ENCODE measurements at places on chromosomes 1 and 21.

DNA sequence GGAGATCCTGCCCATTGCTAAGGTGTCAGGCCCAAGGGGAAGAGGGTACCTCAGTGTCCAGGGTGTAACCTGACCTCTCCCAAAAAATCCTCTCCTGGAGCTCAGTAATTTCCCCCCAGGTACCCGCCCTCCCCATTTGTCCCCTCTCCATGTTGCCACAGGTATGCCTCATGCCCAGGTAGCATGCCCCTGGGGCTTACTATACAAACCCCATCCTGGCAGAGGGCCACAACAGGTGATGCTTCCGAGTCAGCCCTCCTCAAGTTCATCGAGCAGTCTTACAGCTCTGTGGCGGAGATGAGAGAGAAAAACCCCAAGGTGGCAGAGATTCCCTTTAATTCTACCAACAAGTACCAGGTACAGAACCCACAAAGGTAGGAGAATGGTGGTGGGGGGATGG lies 15.7 kb downstream of the ATP1A4 start:
- no peak for DNase-seq

GRCh38 chr1:204782118-204782700 lies 88.5 kb upstream of the NFASC start:
- no peak for DNase-seq

DNA sequence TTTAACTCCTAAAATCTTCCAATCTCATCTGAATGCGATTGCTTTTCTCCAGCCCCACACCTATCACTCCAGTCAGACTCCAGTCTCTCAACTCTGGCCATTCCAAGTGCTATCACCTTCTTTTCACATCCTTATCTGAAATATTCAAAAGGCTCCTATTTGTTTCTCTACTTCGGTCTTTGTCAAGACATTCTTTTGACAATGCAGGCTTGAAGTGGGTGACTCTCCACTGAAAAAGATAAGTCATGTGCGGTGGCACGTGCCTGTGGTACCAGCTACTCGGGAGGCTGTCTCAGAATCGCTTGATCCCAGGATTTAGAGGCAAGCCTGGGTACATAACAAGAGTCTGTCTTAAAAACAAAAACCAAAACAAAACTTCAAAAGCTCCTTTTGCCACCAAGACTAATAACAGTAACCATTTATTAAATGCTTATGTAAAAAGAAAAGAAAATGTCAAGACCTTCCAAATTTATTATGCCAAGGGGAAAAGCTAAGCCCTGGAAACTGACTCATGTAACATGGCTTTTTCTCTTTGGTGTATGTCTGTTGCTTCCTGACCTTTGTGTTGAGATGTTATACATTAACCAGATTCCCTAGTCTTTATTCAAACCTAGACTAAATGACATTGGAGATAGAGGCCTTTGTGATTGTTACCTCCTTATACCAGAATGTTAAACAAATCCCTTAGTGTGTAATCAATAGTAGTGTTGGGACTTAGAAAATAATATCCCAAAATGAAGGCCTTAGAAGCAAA lies 3.6 kb downstream of the ALG14 start:
- no peak for DNase-seq

DNA sequence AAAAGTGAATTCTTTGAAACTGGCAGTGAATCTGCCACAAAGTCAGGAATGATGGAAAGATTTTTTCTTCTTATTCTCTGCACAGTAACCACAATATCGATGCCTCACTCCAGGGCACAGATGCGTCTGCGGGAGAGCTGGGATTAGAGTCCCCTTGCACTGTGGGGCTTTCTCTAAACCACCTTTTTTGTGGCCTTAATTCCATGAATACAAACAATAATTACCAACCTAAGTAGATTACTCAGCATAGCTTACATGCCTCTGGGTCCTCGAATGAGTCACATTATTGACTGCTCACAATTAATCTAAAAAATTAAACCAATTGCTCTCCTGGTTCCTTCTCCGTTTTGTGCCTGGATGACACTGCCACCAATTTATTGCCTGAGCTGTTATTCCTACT lies 125.8 kb downstream of the KAZN start:
- DNase-seq, result no peak

- DNase-seq, result no peak
These were observed 89.2 kb upstream of the COL6A1 start for GRCh38 chr21:45892156-45892915.

GRCh38 chr1:116984406-116985160 lies 17.0 kb upstream of the CD101 start:
- no peak for DNase-seq
